ENCODE measurements at places on chromosomes 1 and 21.

- DNase-seq: no peak
These were observed 119.7 kb upstream of the ZNF648 start for GRCh38 chr1:182181167-182181572.

DNA sequence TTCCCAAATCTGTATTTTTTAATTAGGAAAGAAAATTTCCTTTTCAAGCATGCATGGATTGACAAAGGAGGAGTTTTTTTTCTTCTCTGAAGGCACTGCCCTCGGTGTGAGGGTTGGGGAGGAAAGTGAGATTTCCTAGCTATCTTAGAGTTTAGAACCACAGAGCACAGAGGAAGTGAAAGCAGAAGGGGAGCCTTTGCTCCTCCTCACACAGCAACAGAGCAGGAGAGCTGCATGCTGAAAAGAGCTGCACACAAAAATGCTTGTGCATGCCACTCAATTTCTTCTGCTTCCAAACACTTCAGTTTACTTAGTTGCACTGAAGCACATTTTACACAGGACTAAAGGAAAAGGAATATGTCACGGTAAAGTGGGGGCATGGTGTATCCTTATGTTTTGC, 308.1 kb downstream of the GPATCH2 start:
- DNase-seq: no peak

- peak; percentile 6 for DNase-seq
These were observed 62.1 kb downstream of the BRWD1 start for GRCh38 chr21:39251326-39251725.

- DNase-seq: no peak
These were observed 290.5 kb downstream of the ADGRL2 start for GRCh38 chr1:82091265-82091664.

- DNase-seq: no peak
These were observed 250.6 kb downstream of the PRDM2 start for GRCh38 chr1:13950637-13951036.

GRCh38 chr1:19819701-19820100, 4.6 kb upstream of the RNF186 start:
- DNase-seq: no peak

DNA sequence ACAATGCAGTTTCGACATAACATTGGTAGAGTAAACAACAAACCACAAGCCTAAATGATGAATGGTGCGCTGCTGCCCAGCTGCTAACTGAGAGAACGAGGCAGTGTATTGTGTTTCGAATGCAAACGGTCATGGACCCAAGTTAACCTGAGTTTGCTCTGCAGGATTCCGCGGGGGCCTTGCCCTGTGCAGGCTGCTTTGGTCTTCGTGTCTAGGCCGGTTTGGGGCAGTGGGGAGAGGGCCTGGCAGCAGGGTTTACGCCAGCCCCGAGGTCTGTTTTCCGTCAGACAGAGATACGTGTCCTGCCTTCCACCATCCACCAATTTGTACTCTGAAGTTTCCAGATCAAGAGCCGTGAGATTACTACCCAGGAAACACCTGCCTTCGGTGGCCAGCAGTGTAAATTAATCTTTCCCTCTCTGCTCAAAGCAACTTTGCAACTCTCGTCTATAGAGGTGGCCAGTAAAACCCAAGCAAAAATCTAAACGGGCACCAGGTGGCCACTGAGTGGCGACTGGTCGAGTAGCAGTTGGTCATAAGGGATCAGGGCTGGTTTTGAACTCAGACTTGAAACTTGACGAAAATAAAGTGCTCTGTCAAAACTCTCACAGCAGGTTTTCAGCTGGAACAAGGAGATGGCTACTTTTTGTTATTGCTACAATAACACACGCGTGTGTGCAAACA, 6.3 kb upstream of the PRDM15 start:
- DNase-seq: no peak

GRCh38 chr1:169110689-169111447, 4.4 kb downstream of the ATP1B1 start:
- peak; percentile 35 for DNase-seq

GRCh38 chr1:234931404-234931973, 197.1 kb downstream of the TOMM20 start:
- no peak for DNase-seq

- DNase-seq: no peak
These were observed 11.6 kb downstream of the UMODL1 start for GRCh38 chr21:42082501-42083360.

DNA sequence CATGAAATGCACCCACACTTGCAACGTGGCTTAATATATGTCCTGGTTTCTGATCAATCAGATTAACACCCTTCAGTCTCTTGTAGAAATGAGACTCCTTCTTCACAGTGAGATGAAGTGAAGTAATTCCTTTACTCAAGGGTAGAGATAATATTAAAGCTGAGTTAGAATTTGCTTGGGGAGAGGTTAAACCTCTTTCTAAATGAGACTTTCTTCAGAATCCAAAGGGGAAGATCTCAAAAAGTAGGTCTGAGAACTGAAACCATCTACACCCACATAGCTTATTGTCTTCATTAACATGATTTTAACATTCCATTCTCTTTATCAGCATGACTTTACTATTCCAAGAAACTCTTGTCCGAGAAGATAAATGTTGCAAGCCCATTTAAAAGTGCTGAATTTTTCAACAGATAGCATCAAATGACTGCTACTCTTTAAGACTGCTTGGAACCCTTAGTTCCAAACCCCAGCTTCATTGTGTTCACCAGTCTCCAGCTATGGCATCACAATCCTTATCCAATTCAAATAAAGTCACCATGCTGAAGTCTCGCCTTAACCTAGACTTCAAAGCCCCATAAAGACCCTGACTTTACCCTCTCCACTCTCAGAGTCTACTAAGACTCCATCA, 19.2 kb upstream of the TRAF3IP3 start:
- DNase-seq: no peak

DNA sequence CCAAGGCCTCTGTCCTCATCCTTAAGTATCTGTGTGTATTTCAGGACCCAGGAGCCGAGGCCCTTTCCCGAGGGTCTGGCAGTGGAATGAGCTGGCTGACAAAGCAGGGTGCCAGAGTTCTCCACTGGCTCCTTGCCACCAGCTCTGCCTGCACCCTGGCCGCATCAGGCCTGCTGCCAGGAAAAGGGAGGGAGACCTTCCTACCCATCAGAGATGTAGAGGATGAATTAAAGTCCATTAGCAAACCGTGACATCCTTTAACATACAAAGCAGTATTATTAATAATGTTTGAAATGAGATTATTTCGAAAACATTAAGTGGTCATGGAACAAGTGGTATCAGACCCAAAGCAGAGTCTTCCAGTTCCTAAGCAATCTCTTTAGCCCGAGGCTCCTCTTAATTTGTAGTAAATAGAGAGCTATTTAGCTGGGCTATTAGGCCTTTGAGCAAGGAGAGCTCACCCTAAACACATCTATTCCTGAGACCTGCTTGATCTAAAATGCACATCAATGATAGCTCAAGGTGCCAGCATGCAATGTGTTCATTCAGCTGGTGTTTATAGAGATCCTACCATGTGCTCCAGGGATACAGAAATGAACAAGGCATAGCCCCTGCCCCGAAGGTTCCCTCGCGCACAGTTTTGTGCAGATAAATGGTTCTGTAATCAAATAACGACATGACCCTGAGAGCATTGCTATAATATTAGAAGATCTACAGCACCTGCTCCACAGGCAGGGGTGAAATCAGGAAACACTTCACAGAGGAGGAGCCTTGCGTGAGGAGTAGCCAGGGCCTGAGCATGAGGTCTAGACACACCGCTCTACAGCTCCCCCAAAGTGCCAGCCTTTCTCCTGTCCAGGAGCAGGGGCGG, 44.0 kb downstream of the FAM163A start:
- DNase-seq: peak; percentile 47

- no peak for DNase-seq
These were observed 63.2 kb downstream of the SRSF11 start for GRCh38 chr1:70284366-70284765.

DNA sequence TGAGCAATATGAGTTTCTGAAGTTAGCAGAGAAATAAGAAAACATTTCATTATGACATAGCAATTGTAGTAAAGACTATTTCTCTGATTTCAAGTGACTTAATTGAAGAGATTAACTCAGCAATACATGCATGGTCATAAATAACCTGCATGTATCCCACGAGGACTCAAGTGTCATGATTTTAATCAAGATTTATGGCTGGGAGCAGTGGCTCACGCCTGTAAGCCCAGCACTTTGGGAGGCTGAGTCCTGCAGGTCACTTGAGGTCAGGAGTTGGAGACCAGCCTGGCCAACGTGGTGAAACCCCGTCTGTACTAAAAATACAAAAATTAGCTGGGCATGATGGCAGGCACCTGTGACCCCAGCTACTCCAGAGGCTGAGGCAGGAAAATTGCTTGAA, 311.9 kb upstream of the PLD5 start:
- DNase-seq: no peak

- no peak for DNase-seq
These were observed 147.4 kb downstream of the OLFM3 start for GRCh38 chr1:101849356-101849755.

DNA sequence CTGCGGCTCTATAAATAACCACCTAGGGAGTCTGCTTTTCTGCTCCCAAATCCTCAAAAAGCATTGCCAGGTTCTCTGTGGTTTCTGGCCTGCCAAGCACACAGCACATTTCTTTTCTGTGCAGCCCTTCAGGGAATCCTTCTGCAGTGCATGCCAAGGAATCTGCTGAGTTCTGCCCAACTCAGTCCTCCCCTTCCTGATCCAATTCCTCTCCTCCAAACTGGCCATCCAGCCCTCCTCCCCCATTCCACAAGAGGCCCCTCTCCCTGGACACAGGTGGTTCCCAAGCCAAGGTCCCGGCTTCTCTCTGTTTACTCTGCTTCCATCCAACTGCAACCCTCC, 61.8 kb downstream of the HIVEP3 start:
- peak; percentile 87 for DNase-seq

- no peak for DNase-seq
These were observed 197.6 kb upstream of the DMRTA2 start for GRCh38 chr1:50620680-50621329.

GRCh38 chr1:41135196-41135947, 106.7 kb downstream of the SCMH1 start:
- no peak for DNase-seq

GRCh38 chr21:15062606-15062965, 2.2 kb downstream of the NRIP1 start:
- DNase-seq: peak; percentile 45

DNA sequence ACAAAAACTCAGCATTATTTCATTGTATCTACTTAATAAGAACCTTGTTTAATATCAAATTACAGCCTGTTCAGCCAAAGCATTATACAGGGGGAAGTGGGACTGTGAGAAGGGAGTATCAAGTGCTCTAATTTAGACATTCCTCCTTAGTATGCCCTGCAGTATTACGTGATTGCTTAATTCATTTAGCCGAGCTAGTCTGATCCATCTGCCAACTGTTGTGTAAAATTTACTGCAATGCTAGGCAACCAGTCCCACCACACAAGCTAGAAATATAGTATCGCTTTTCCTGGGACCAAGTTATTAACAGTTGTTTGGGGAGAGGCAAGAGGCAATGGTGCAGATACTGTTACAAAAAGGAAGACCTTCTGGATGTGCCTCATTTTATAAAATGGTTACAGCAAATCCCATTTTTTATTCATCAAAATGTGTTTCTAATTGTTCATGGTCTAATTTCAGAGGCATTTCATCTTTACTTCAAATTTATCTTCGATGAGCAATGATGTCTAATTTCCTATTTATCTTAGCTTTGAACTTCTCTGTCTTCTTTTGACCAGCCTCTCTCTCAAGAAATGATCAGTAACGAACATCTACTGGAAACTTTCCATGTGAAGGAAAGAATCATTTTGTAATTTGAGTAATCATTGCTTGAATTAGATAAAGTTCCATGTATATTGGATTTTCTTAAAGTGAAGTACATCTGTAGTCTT, 283.3 kb downstream of the DUSP10 start:
- no peak for DNase-seq

DNA sequence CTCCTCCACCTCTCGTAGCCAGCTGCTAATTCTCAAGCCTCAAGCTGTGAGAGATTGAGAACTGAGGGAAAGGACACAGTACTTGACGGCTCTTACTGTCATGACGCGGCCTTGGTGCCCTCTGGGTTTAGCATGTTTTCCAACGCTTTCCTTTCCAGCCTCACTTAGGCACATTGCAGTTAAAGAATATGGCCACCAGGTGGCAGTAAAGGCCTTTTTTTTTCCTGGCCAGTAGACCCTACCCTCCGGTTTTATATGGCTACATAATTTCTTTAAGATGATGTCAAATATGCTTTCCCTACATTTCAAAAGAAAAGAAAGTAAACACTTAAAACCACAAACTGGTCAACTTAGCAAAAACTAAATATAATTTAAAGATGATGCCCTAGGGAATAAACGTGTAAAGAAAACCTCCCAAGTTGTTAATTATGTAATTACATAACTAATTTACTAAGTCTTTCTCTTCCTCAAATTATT, 56.8 kb upstream of the PRDX6 start:
- DNase-seq: peak; percentile 75

DNA sequence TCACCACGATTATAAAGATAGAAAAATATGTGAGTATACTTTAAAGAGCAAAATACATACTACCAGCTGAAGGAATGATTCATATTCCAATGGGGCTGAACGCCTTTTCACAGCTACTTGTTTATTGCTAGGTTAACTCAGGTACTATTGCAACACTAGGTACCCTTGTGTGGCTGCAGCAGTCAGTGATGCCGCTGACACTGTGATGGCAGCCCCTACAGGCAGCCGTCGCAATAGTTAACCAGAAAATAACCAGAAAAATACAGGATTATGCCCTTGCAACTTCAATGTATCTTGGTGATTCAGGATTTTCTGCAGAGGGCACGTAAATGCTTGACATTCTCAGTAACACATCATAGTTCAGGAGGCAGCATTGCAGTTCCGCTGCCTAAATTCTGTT, 1.6 kb upstream of the MARK1 start:
- peak; percentile 68 for DNase-seq

DNA sequence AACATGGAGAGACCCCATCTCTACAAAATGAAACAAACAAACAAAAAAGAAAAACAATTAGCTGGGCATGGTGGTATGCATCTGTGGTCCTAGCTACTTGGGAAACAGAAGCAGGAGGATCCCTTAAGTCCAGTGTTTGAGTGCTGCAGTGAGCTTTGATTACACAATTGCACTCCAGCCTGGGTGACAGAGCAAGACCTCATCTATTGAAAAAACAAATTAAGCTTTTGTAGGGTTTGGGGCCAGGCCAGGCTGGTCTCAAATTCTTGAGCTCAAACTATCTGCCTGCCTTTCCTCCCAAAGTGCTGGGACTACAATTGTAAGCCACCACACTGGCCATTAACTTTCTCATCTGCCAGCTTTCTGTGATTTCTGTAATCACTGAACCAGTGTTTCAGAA, 27.2 kb downstream of the NIPAL3 start:
- DNase-seq: no peak

DNA sequence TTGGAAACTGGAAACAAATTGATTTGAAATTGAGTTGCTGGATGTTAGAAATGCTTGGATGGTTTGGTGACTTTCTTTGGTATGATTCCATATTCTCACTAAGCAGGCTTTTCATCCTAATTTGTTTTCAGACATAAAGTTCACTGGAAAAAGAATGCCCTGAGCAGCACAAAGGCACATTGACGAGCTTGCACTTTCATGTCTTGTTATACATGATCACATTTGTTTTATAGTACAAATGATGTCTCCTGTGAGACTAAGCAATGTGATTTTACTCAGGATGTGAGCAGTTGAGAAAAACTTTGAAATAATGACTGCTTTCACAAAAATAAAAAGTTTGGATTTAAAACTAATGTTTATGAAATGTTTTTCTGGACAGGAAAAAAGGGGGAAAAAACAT, 63.6 kb downstream of the KCNT2 start:
- peak; percentile 7 for DNase-seq

All from brain (organoid and tissue), 16 donors.